ENCODE measurements at places on chromosomes 12 and 14. TPM values are rescaled to one million over a fixed set of nuclear protein-coding genes. Genes with fewer than 3 reads are reported as not detected.

Gene ASCL1
- 0.26 TPM for total RNA-seq

Gene DEGS2
- 0.20 TPM for total RNA-seq

Gene CDKL1
- total RNA-seq, result 11.1 TPM

Gene IRAK4
- 25.6 TPM for total RNA-seq

Gene WNT1
- total RNA-seq, result not detected

Gene OR6C2
- not detected for total RNA-seq

Gene PRORP
- total RNA-seq, result 20.0 TPM

Gene CAPZA3
- total RNA-seq, result not detected

Gene KRT74
- not detected for total RNA-seq

Gene GDF3
- total RNA-seq, result 0.28 TPM

Gene CACNB3
- total RNA-seq, result 6.0 TPM

Data from adrenal gland (tissue), 19 donors.